Dermis blood vessel endothelial cell (primary cell): ENCODE measurements at places on chromosomes 5 and 9. TPM values are rescaled to one million over a fixed set of nuclear protein-coding genes. Genes with fewer than 3 reads are reported as not detected.

Gene CBY3
- total RNA-seq, result not detected in 2 replicates

Gene IL5
- not detected in 2 replicates for total RNA-seq

Gene JAK2
- 8.2 TPM in 2 replicates for total RNA-seq

Gene FCHO2
- total RNA-seq, result 26.2 and 31.8 TPM in 2 replicates

Gene CDKN2B
- 1.9 and 2.4 TPM in 2 replicates for total RNA-seq

Gene NUTM2F
- not detected in 2 replicates for total RNA-seq

Gene IFNW1
- total RNA-seq, result not detected in 2 replicates
